ENCODE measurements at places on chromosomes 11 and 22. TPM values are rescaled to one million over a fixed set of nuclear protein-coding genes. Genes with fewer than 3 reads are reported as not detected.

DNA sequence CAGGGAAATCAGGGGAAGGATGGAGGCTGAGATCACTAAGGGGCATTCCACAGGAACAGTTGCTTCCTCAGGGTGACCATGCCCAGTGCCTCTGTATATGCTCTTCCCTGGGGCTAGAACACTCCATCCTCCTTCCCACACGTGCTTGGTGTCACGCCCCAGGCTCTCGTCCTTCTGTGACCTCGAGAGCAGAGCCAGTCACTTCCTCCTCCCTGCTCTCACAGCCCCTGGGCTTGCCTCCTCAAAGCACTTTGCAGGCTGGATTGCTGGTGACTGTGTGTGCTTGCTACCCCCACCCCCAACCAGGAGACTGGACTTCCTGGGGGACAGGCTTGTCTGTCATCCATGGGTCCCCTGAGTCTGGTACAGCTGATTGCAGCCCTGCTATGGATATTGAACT, 56.5 kb upstream of the AMPD3 start:
- H3K4me1 ChIP-seq, result peaks cover 35% of the 10 kb centered on the region
- peaks cover 3% of the 10 kb centered on the region for H3K27me3 ChIP-seq
- no peaks in the 10 kb centered on the region for H3K36me3 ChIP-seq
- DNase-seq, result no peak
- H3K27ac ChIP-seq, result no peak overlapping the region

DNA sequence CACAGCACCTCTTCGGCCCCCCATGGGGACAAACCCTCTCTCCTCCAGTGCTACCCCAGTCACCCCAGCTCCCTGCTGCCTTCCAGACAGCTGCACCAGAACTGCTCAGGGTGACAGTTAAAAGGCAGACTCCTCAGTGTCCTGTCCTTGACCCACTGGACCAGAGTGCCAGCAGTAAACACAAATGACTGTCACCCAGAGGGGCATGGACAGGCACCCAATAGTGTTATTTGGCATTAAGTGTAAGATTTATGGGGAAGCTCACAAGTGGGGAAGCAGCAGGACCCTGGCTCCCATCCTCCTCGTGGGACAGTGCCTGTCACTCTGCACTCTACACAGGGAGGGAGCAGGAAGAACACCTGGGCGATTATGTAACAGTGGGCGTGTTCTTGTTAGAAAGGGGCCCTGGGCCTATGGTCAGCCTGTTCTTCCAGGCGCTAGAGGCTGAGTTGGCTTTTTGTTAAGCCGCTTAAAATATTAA, 5.0 kb downstream of the RPS19BP1 start:
- no peaks in the 10 kb centered on the region for H3K27me3 ChIP-seq
- no peak for DNase-seq
- H3K27ac ChIP-seq, result peak overlapping the region; percentile 74
- no peak overlapping the region for H3K4me3 ChIP-seq

- peaks cover 15% of the 10 kb centered on the region for H3K27me3 ChIP-seq
- H3K4me3 ChIP-seq, result no peak overlapping the region
- H3K36me3 ChIP-seq, result peaks cover 2% of the 10 kb centered on the region
- DNase-seq, result no peak
- H3K4me1 ChIP-seq, result peaks cover 5% of the 10 kb centered on the region
Observed at GRCh38 chr11:57353036-57353435, 14.9 kb downstream of the P2RX3 start.

DNA sequence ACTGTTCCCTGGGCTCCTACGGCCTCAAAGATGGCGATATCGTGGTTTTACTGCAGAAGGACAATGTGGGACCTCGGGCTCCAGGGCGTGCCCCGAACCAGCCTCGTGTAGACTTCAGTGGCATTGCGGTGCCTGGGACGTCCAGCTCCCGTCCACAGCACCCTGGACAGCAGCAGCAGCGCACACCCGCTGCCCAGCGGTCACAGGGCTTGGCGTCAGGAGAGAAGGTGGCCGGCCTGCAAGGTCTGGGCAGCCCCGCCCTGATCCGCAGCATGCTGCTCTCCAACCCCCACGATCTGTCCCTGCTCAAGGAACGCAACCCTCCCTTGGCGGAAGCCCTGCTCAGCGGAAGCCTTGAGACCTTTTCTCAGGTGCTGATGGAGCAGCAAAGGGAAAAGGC, 555 bp downstream of the DDI1 start:
- H3K4me3 ChIP-seq, result no peak overlapping the region
- H3K27me3 ChIP-seq, result peaks cover 3% of the 10 kb centered on the region
- H3K4me1 ChIP-seq, result peaks cover 12% of the 10 kb centered on the region
- H3K27ac ChIP-seq, result no peak overlapping the region
- peaks cover 2% of the 10 kb centered on the region for H3K36me3 ChIP-seq
- no peak for DNase-seq

GRCh38 chr11:104163100-104164027, 583 bp downstream of the PDGFD start:
- H3K27me3 ChIP-seq, result peaks cover 9% of the 10 kb centered on the region
- no peaks in the 10 kb centered on the region for H3K36me3 ChIP-seq
- no peak overlapping the region for H3K27ac ChIP-seq

DNA sequence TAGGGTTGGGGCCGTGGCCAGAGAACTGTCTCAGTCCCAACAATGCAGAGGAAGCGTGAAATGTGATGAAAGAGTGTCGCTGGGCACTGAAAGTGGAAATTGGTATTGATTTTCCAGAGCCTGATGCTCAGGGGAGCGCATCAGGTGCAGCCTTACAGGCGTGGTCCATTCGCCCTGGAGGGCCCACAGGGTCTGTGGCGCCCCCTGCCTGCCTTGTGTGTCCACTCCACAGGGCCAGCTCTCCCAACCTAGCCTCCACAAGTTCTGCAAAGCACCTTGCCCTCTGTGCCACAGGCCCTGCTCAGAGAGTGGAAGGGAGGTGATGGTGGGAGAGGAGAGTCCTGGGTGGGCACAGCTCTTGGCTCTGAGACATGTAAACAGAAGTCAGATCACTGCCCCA, 54.9 kb upstream of the LMO1 start:
- no peak for DNase-seq
- H3K36me3 ChIP-seq, result no peaks in the 10 kb centered on the region
- peaks cover 38% of the 10 kb centered on the region for H3K27me3 ChIP-seq
- H3K4me3 ChIP-seq, result no peak overlapping the region

HEPHL1 gene
- total RNA-seq, result not detected

NXPE4 gene
- total RNA-seq, result not detected

INSC gene
- not detected for total RNA-seq

DNA sequence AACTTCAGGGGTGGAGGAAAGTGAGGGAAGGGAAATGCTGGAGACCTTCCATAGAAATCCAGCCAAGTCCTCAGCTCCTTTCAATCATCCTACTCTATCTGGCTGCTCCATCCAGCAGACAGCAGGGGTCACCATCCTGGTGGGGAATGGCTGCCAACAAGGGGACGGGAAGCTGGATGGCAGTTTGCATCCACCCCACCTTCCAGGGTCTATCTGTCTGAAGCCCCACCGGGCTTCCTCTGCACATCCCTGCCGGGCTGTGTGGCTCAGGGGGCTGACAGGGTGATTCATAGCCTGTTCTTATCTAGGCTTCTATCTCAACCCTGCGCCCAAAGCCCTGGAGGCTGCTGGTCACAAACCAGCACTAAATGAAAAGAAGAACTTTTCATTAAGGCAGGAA, 1.1 kb downstream of the SYTL2 start:
- H3K27me3 ChIP-seq, result no peaks in the 10 kb centered on the region
- H3K27ac ChIP-seq, result no peak overlapping the region
- H3K4me1 ChIP-seq, result peaks cover 17% of the 10 kb centered on the region
- peak overlapping the region; percentile 71 for H3K4me3 ChIP-seq

JHY gene
- total RNA-seq, result 7.7 TPM

DNA sequence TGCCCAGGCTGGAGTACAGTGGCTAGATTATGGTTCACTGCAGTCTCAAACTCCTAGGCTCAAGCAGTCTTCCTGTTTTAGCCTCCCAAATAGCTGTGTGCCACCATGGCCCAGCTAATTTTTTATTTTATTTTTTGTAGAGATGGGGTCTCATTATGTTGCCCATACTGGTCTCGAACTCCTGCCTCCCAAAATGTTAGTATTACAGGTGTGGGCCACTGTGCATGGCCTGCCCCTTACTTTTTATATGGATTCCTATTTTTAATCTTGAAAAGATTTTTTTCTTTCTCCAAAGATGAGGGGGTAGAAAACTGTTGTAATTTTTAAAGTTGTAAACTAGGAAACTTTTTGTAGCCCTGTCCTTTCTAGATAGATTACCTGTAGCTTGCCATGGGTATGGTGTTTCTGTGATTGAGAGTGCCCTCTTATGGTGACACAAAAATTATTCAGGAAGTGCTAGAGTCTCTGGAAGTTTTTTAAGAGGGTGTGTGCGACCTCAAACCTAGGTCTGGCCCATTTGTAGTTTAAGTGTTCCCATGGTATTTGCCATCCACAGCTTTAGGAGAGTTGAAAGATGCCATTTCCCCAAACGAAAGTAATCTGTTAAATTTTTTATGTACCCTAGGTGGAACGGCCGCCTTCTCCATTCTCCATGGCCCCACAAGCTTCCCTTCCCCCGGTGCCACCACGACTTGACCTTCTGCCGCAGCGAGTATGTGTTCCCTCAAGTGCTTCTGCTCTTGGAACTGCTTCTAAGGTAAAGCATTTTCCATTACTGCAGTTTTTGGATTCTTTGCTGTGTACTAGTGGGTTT, 32.4 kb downstream of the MCAM start:
- H3K4me1 ChIP-seq, result peaks cover 3% of the 10 kb centered on the region
- H3K27ac ChIP-seq, result no peak overlapping the region
- no peaks in the 10 kb centered on the region for H3K27me3 ChIP-seq
- no peak for DNase-seq
- H3K4me3 ChIP-seq, result no peak overlapping the region

LARGE1 gene
- total RNA-seq, result 24.8 TPM

- peaks cover 22% of the 10 kb centered on the region for H3K27me3 ChIP-seq
- H3K36me3 ChIP-seq, result no peaks in the 10 kb centered on the region
- no peak overlapping the region for H3K27ac ChIP-seq
Observed at GRCh38 chr11:57056735-57057134, 68.0 kb downstream of the OR5AK2 start.

DNA sequence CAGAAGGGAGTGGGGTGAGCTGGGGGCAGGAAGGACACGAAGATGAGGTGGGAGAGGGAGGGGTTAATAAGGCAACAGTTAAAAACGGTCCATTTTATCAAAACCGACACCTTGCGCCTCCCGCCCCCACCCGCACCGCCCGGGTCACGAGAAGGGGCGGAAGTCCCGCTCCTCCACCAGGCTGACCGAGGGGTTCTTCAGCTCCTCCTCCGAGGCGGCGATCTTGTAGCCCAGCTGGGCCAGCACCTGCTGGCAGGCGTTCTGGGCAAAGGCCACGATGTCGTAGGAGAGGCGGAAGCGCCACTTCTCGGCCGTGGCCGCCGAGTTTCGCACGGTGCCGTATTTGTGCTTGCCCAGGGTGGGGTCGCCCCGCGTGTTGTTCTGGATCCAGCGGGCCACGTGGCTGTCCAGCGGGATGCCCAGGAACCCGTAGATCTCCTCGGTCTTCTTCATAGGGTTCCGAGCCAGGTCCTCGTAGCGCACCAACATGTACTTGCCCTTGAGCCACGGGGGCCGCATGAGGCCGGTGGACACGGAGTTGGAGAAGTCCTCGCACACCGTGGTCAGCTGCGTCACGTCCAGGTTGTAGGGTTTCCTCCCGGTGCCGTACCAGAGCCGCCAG, 15.8 kb downstream of the CHST1 start:
- H3K27me3 ChIP-seq, result peaks cover 3% of the 10 kb centered on the region
- H3K27ac ChIP-seq, result no peak overlapping the region
- peaks cover 4% of the 10 kb centered on the region for H3K4me1 ChIP-seq
- H3K36me3 ChIP-seq, result peaks cover 4% of the 10 kb centered on the region
- H3K4me3 ChIP-seq, result no peak overlapping the region

DNA sequence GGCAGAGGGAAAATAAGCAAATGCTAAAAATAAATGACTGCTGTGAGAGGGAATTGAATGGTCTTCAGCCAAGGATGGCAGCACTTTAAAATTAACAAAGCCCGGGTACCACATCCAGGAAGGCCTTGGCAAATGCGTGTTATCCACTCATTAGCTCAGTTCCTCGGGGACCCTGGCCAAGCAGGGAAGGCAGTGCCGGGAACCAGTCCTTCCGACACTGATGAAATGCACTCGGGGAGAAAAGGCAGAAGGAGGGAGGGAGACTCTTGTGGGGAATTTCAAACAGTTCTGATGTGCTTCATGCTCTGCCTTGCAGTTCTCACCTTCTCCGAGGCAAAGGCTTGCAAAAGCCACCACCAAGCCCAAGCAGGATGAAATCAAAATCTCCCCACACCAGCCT, 38.3 kb downstream of the CLPB start:
- no peak overlapping the region for H3K27ac ChIP-seq
- H3K27me3 ChIP-seq, result no peaks in the 10 kb centered on the region
- H3K4me3 ChIP-seq, result no peak overlapping the region

GRCh38 chr11:100741866-100742625, 55.0 kb downstream of the ARHGAP42 start:
- peaks cover 39% of the 10 kb centered on the region for H3K4me1 ChIP-seq
- H3K27ac ChIP-seq, result no peak overlapping the region
- no peaks in the 10 kb centered on the region for H3K27me3 ChIP-seq

Measured in chondrocyte (in vitro differentiated cells).